Esophagus squamous epithelium (tissue), 5 donors: ENCODE measurements at places on chromosomes 7 and 10.

GRCh38 chr10:5036511-5036910 is 32.9 kb upstream of the AKR1C2 start:
- DNase-seq = no peak

DNA sequence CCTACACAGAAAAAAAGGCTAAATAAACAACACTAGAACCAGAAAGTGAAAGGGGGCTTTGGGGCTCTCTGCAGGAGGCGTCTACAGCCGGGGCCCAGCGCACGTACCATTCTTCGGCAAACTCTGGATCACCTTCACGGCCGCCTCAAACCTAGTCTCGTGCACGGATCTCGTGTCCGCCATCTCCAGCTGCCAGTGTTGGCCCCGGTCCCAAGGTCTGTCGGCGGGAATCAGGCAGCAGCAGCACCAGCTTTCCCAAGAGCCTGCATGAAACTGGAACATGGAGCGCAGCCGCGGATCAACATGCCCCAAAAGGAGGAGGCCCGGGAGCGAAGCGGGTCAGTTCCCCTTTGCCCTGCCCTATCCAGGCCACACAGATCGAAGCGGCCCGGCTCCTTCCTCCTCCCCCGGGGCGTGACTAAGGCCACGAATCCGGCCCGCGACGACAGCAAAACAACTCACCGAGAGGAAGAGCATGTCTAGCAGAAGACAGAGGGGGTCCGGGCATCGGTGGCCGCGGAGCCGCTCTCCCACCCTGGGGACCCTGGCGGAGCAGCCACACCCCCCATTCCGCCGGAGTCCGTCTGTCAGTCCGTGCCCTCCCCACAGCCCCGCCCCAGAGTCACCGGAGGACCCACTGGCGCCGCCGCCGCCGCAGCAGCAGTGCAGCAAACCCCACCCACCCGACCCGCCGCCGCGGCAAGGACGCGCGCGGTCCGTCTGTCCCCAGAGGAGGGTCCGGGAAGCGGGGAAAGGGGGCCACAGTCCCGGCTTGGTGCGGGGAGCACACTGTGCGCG is at the start of gene ACBD5:
Gene ACBD5, minus strand, starts transcription at position 586 of the 798 bp plus-strand sequence. Its CDS starts 109 bp downstream, at position 477.
- peak; percentile 71 for DNase-seq

GRCh38 chr10:103504181-103504783 is 10.8 kb downstream of the NEURL1 start:
- DNase-seq = no peak

DNA sequence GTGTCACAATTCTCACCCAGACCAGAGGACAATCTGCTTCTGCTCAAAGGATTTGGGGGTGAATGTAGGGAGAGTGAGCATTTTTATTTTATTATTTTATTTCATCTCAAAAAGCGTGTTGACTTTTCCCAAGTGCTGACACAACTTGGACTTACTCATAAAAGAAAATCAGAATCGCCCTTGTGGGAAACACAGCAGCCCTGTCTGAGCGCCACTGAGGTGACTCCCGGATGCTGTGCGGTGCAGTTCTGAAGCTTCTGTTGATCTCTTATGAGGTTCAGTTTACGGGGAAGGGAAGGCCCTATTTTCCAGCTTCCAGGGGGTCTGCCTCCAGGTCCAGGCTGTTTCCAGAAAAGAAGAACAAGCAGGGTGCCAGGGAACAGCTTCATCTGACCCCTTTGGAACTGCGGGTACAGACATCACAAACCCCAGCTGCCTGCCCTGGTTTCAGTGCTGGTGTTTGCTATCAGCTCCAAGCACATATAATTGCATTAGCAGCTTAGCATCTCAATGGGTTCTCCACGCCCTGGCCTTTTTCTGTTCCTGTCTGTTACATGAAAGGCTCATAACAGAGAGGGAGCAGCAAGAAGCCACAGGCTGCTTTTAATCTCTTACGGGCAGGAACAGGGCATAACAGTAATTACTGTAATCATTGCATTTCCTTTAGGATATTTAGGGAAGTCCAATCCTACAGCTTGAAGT is 52.4 kb downstream of the PARP12 start:
- DNase-seq = no peak
